Small intestine (tissue), 16 donors: ENCODE measurements at places on chromosomes 2 and 18. TPM values are rescaled to one million over a fixed set of nuclear protein-coding genes. Genes with fewer than 3 reads are reported as not detected.

- H3K27me3 ChIP-seq = no peaks in the 10 kb centered on the region
- H3K36me3 ChIP-seq = no peaks in the 10 kb centered on the region
- H3K4me1 ChIP-seq = no peaks in the 10 kb centered on the region
- peak; percentile 40 for DNase-seq
These were observed 10.1 kb upstream of the LCLAT1 start for GRCh38 chr2:30436859-30437435.

GRCh38 chr18:336713-337112 lies 68.9 kb upstream of the THOC1 start:
- no peak overlapping the region for H3K27ac ChIP-seq
- H3K4me1 ChIP-seq = no peaks in the 10 kb centered on the region
- peaks cover 7% of the 10 kb centered on the region for H3K36me3 ChIP-seq

GRCh38 chr2:63614983-63615945 lies 26.5 kb downstream of the MDH1 start:
- no peaks in the 10 kb centered on the region for H3K4me1 ChIP-seq
- no peaks in the 10 kb centered on the region for H3K36me3 ChIP-seq
- no peak overlapping the region for H3K4me3 ChIP-seq
- no peak overlapping the region for H3K27ac ChIP-seq

GRCh38 chr2:46980786-46981573 lies 65.4 kb upstream of the MCFD2 start:
- peaks cover 9% of the 10 kb centered on the region for H3K4me1 ChIP-seq
- no peaks in the 10 kb centered on the region for H3K27me3 ChIP-seq
- no peak for DNase-seq
- H3K36me3 ChIP-seq = peaks cover 85% of the 10 kb centered on the region

The CACNB4 gene
- 0.27 TPM for polyA plus RNA-seq

The FRZB gene
- 1.9 TPM for polyA plus RNA-seq

The GNLY gene
- polyA plus RNA-seq = 1.4 TPM
